ENCODE measurements at places on chromosomes 12 and 14. TPM values are rescaled to one million over a fixed set of nuclear protein-coding genes. Genes with fewer than 3 reads are reported as not detected.

The TGM1 gene
- polyA plus RNA-seq = not detected

The CCNB1IP1 gene
- polyA plus RNA-seq = 75.8 TPM

The JDP2 gene
- polyA plus RNA-seq = 40.7 TPM

The KRT72 gene
- polyA plus RNA-seq = 0.12 TPM

The CLEC9A gene
- polyA plus RNA-seq = 0.17 TPM

The FOXA1 gene
- 0.13 TPM for polyA plus RNA-seq

The IL26 gene
- polyA plus RNA-seq = not detected

The KLRG1 gene
- 4.3 TPM for polyA plus RNA-seq

The APOF gene
- polyA plus RNA-seq = not detected

GRCh38 chr12:113873740-113874139, 92.4 kb downstream of the RBM19 start:
- no peak for DNase-seq

DNA sequence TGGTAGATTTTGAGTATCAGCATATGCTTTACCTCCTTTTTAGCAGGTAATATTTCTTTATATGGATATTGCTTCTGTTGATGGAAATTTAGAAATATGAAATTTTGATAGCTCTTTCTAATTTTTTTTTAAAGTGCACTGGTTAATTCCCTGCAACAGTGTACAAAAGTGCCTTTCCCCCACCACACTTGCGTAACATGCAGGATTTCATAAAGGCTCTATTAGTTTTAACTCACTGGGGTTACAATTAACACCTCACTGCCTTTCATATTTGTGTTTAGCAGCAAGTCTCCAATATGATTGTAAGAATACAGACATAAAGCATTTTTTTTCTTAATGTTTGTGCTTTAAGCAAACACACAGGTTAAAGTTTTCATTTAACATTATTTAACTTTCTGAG, 25.6 kb downstream of the MNAT1 start:
- DNase-seq = no peak

- no peak for DNase-seq
These were observed 61.4 kb upstream of the TSPAN8 start for GRCh38 chr12:71219224-71219623.

DNA sequence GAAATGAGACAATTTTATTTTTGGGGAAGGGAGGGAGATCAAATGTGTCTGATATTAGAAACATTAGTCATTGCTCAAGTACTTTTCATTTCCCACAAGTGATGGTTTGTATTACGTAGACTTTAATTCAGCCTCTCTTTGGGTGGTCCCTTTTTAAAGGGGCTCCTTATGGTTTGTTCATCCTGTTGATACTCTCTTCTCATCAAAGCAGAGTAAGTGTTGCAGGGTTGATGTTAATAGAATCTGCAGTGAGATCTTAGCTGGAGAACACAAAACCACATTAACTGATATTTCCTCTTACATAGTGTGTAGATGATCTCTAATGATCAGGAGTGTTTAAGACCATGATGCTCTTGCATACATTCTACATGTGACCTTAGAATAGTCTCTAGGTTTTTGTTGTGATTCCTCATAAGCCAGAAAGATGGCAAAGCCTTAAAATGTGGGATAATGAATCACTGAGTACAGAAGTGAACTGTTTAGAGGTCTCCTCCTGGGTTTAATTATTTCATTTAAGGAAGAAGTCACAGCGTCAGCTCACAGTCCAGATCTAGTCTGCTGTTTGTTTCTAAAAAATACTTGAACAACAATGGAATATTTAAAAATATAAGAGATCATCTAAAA, 87.4 kb upstream of the PTPRR start:
- no peak for DNase-seq

DNA sequence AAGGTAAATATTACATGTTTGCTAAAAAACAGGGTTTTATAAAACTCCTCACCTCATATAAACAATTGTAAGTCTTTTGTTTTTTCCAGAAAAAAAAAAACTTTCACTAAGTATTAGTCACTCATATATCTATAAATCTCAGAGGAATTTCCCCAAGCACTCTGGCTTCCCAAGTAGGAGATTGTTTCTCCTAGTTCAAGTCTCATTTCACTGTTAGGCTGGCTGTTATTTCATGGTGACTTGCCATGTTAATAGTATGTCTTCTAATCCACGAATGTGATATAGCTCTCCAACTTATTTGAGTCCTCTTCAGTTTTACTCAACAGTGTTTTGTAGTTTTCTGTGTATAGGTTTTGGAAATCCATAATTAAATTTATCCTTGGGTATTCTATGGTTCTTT, 61.6 kb downstream of the CAPZA3 start:
- DNase-seq = peak; percentile 16

- no peak for DNase-seq
These were observed 31.3 kb upstream of the PSEN1 start for GRCh38 chr14:73105050-73105449.

- DNase-seq = peak; percentile 19
These were observed at the start of gene IFI27 for GRCh38 chr14:94110552-94111181. IFI27 (plus strand) TSS chr14:94110736.

DNA sequence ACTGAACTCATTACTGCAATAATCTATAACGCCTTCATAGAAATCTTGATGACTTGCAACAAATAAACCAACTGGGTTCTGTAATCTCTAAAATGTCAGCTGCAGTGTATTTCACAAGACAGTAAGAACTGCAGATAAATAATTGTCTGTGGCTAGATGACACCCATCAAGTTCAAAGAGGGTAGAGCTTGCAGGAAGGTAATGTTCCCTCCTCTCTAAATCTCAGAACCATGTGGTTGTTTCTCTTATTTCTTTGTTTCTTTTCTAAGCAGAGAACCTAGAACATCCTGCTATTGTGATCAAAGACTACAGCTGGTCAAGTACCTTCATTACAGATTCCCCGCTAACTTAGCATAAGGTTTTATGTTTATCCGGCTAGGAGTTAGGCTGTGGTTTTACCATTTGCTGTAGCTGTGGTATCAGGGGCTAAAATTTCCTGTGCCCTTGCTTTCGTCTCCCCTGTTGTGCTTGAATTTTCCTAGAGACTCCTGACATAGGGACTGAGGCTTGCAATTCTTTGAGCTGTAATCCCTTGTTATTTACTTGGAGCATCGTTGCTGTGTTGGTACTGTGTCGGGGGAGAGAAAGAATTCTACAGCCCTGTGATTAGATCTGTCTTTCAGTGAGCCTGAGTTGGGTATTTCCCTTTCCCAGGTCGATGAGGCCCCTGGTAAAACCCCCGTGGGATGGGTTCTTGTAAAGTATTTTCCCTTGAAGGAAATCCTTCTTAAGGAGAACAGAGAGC, 253.1 kb upstream of the BTG1 start:
- no peak for DNase-seq

- DNase-seq = no peak
These were observed 2.3 kb upstream of the SMOC1 start for GRCh38 chr14:69876848-69877306.

DNA sequence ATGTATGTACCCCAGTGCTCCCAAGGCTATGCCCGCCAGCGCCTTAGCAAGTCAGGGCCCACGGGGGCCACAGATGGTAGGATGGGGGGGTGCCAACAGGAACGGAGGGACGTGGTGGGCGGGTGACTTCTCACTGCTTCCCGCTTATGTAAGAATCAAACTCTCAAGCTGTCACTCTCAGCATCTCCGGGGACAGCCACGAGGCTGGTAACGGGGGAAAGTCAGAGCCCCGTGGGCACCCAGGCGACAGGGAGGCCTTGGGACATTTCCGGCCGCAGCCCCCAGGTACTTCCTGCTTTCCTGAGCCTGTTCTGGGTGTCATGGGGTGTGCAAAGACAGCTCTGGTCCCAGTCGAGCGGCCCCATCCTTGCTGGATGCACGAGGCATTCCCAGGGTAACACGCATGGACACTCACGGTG, 59.3 kb downstream of the TESC start:
- no peak for DNase-seq

GRCh38 chr12:39235990-39236767, 206.7 kb downstream of the KIF21A start:
- no peak for DNase-seq

- no peak for DNase-seq
These were observed 37.8 kb upstream of the NAA30 start for GRCh38 chr14:57352396-57353170.

GRCh38 chr14:39762576-39763401, 330.6 kb upstream of the FBXO33 start:
- DNase-seq = no peak

GRCh38 chr14:32254952-32255679, 52.0 kb upstream of the RNU6-8 start:
- peak; percentile 79 for DNase-seq

DNA sequence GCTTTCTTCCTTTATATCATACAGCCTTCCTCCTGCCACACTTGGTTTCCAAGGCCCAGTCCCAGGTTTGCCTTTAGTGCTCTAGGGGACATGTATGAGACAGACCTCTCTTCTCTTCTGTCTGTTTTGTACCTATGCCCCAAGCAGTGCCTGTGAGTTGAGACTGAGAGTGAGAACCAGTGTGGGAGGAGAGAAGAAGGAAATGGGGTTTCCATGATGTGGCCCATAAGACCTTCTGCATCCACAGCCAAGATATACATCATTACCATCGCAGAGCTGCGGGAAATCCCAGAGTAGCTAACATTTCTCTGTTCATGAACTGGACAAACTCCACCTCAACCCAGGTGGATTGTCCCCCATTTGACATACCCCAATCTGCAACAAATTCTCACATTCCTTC, 2.8 kb downstream of the TESPA1 start:
- DNase-seq = no peak

DNA sequence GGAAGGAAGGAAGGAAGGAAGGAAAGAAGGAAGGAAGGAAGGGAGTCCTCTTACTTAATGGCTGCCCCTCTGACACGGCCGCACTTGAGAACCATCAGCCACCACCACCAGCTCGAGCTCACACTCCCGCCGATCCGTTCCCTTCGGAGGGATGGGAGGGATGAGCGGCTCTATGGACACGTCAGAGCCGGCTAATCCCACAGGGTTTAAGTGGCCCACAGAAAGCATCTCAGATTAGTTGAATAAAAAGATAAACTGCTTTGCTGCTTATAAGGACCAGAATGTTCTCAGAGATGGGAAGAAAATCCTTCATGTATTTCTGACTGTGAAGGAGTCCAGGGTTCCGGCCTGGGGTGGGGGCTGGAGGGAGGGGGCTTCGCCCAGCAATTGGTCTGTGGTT, 31.1 kb downstream of the PRIMA1 start:
- no peak for DNase-seq

DNA sequence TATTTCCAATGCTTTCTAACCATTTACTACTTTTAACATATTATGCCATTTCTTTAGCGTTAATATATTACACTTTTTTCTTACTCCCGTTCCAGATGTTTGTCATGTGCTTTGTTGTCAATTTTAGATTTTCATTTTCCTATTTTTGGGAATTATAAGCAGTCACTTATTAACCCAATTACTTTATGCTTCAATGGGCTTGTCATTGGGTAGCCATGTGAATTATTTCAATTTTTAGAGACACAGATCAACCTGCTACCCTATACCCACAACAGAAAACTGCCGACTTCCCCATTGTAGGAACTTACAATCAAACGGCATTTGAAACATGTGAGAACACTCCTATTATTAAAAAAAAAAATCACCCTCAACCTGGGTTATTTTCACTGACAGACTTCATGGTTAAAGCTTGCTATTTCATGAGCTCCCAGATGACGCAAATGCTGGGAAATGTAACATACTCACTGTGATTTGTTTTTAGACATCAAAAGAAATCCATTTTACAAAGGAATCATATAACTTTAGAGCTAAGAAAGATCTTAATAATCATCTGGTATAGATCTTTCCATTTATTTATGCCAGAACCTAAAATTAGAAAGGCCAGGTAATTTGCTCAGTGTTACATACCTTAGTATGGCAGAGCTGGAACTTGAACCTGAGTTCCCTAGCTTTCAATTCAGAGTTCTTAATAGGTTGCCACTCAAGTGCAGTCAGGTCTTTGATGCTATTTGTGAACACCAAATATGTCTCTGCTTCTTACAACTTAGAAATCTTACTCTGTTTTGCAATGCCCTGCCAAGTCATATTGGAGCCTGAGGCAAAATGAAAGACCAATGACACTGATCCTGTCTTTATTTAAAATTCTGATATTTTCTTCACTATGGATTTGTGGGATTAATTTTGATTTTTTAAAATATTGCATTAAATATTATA, 340.4 kb downstream of the RAD51B start:
- no peak for DNase-seq

DNA sequence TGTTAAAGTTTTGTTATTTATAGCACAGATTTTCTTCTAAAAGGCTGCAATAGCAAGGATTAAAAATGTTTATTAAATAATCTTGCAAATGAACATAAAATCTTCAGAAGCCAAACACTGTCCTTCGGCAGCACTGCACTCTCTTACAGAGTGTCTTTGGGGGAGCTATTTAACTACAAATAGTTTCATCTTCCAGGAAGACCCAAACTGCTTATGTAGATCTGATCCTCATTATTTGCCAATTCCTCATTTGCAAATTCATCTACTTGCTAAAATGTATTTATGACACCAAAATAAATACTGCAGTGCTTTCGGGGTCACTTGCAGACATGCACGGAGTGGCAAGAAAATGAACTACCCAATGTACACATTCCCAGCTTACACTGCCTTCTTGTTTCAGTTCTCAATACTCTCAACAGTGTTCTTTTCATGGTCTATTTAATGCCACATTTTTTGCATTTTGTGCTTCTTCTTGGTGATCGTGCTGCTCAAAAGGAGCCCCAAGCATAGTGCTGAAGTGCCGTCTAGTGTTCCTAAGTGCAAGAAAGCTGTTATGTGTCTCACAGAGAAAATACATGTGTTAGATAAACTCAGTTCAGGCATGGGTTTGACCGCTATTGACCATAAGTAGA, 128.1 kb downstream of the PRKD1 start:
- no peak for DNase-seq

DNA sequence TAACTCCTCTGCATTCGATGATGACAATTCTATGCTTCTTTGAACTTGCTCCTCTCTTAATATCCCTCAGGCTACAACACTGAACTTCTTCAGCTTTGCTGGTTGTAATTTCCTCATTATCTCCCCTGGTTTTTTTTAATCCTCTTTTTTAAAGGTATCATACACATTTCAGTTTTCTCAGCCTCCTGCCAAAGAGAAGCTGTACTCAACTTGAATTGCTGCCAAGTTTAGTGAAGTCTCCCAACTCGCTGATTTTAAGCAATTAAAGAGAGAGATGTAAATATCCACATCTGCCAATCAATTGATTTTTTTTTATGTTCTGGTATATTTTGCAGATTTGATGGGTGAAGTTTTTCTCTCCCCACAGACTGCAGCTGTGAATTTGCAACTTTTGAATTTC, 817.8 kb downstream of the GALC start:
- no peak for DNase-seq

Measured in muscle of arm (tissue), 14 donors.